ENCODE measurements at places on chromosomes 11 and 22.
A peak's percentile ranks its signal among the peaks of the same experiment; 100 is the strongest.

GRCh38 chr11:69941546-69942332 is 122.5 kb upstream of the FGF3 start:
- no peak for DNase-seq

- no peak for DNase-seq
These were observed 13.2 kb downstream of the PLEKHA7 start for GRCh38 chr11:17000987-17001386.

- no peak for DNase-seq
These were observed 77.9 kb downstream of the SIK3 start for GRCh38 chr11:117020287-117020686.

DNA sequence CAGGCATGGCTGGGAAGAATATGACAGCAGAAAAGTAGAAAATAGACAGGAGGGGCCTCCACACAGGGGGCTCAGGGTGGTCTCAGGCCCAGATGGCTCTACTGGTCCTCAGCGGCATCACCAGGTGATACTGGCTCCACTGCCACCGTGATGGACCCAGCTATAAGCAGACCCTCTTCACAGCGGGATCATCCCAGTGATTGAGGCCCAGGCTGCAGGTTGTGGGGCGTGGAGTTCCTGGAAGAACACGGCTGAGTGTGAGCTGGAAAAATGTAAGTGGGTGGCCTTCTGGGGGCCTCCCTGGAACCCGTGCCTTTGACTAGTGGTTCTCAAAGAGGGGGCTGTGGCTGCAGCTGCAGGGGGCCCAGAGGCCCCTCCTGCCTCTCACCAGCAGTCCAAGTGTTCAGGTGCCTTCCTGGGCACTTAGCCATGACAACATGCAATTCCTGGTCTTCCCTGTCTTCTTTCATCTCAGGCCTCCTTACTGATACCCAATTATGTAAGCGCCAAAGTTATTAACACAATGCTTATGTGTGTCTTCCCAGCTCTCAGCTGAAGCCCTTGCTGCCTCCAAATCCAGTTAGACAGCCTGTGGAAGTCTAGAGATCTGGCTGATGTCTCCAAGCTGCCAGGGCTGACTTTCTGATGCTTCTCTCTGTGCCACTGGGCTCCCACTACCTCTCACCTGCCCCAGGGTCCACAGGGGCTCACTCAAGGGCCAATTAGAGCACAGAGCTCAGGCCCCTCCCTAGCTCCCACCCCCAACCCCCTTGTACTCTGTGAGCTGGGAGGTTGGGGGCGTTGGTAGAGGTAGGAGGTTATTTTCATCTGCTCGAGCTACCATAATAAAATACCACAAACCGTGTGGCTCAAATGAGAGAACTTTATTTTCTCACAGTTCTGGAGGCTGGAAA is 110.1 kb upstream of the LMO1 start:
- DNase-seq: no peak

DNA sequence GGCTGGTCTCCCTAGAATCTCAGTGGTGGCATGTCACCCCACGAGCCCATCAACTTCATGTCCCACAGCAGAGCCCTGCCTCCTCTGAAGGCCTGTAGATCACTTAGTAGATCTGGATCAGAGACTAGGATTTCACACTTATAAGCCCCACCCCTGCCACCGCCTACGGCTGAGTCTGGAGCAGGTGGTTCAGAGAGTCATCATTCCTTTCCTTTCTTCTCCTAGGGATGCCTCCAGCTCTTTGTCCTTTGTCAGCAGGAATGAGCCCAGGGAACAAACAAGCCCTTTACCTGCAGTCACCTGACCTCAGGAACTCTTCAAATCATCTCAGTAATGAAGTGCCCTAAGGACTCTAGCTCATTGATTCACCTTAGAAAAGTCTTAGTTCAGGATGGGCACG is 37.8 kb downstream of the SCGB1A1 start:
- no peak for DNase-seq

GRCh38 chr11:40401132-40401853 is 1058.2 kb downstream of the LRRC4C start:
- no peak for DNase-seq

- DNase-seq: no peak
These were observed 82.2 kb downstream of the PISD start for GRCh38 chr22:31579835-31580242.

- no peak for DNase-seq
These were observed 130.3 kb downstream of the BUD13 start for GRCh38 chr11:116642481-116642880.

GRCh38 chr11:115555336-115556090 is 51.3 kb upstream of the CADM1 start:
- no peak for DNase-seq

DNA sequence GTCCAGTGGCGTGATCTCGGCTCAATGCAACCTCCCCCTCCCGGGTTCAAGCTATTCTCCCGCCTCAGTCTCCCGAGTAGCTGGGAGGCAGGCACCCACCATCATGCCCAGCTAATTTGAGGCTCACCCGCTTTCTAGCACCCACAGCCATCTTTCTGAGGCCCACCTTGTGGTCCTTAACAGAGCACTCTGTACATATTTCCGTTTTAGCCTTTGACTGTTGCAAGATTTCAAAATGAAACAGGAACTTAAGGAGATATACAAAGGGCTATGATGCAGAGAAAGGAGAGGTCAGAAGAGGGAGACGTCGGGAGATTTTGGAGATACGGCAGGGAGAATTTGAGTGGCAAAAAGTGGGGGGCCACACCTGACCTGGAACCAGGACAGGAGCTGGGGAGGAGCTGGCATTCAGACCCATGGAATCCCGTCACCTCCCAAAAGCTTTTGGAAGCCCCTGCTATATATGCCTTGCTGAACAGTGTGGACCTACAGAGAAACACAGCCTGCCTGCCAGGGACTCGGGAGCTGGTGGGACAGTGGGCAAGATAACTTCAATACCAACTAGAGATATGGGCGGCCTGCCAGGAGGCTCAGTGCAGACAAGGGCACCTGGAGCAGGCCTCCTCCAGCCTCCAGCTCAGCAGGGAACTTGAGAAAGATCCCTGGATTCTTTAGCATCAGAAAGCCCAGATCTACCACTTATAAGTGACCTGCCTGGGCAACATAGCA is 8.0 kb upstream of the CLCF1 start:
- no peak for DNase-seq

DNA sequence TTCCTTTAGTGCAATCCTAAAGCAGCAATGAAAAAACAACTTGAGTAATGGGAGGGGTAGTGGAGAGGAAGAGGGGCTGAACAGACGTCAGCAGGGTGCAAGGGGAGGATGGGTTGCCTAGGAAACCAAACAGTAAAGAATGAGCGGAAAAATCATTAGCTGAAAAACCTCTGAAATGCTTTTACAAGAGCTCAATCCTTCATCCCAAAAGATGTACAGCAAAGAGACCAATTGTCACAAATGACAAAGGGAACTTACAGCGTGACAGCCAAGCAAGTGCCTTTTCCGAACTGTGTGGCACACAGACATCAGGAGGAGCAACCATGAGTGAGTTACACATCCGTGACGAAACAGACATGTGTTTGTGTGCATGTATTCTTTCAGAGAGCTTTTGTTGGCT is 104.6 kb downstream of the SIK3 start:
- DNase-seq: peak; percentile 42

GRCh38 chr22:40716116-40716515 is 36.8 kb downstream of the MCHR1 start:
- no peak for DNase-seq

DNA sequence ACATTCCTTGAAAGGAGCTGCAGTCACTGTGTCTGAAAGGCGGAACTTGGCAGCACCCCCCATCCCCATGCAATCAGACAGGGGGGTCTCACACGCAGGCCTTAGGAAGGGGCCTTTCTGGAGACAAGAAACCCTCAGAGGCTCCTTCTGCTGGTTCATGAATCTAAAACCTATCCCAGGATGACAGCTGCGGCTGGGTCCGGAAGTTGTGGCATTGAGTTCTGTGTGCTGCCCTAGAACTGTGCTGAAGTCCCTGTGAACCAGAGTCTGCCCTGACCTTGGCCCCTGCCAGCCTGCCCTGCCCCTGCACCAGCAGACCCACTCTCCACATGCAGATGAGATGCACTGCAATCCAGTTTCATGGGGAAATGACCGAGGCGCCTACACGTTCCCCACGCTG is 268.0 kb downstream of the CTTN start:
- DNase-seq: no peak

DNA sequence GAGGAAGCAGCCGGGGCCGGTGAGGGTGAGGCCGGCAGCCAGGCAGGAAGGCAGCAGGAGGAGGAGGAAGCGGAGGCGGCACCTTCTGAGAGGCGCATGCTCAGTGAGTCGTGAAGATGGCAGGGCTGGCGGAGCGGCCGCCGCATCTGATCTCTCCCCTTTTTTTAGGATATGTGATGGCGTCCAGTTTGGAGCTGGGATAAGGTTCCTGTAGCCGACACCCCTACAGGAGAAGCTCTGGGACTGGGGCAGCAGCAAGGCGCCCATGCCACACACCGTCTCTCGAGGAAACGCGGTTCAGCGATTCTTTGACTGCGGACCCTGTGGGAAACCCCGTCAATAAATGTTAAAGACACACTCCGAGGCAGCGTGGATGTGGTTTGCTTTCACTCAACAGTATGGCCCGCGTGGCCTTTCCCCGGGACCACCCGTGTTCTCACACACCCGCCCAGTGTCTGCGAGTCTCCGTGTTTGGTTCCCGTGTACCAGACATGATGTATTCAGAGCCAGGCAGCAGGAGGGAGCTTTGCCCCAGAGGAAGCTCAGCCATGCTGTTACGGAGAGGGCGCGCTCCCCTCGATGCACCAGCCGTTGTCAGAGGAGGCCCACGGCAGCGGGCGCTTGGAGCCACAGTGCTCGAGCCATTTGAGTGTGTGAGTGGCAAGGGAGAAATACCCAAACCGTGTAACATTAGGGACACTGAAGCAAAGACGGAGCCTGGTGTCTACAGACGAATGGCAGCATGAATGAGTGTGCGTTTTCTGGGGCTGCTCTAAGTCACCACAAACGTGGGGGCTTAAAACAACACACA is 27.7 kb upstream of the PARVB start:
- peak; percentile 51 for DNase-seq

DNA sequence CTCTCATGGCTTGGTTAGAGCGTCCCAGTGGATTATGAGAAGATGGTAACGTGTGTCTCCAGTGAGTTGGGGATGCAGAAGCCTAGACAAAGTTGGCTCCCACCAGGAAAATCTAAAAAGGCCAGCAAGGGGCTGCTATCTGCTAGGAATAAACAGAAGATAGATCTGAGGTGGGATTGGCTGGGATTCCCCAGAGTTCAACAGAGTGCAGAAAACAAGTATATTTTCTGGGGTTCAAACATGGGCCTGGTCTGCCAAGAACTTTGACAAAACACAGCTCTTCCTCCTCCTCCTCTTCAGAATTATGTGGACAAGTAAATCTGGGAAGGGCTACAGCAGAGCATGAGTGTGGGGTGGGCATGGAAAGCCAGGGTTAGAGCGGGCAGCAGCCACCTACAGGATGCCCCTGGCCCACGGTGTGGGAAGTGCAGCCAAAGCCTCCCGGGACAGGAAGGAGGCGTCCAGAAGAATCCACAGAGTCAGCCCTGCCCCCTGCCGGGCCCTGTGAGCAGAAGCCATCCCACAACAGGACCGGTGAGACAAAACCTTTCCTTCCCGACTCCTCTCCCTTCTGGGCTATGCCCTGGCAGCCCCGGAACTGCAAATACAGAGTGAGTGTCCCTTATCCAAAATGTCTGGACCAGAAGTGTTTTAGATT is 67.1 kb downstream of the CD82 start:
- peak; percentile 17 for DNase-seq

DNA sequence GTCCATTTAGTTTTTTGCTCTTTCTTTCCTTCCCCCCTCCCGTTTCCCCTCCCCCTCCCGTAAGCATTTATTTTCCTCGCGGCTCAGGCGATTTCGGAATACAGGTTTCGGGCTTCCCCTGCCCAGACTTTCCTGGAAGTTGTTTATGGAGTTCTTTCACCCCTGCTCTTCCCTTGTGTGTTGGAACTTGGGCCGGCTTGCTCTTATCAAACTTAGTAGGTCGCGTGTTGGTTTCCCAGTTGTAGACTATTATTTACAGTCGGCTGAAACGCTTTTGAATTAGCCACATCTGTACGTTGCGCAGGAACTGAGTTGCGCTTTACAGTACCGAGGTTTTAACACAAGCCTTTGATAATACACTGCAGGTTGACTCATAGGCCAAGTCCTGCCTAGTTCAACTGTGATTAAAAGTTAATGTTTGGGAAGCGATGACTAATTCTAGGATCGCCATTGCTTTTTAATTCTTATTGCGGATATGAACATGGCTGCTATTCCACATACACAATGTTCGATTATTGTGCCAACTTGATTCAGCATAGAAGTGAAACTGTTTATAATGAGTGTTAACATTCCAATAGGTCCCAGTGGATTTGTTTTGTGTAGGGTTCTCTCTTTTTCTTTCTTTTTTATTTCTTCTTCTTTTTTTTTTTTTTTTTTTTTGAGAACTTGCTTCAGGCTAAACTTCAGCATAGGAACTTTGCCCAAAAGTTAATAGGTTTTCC is 1.7 kb downstream of the YAP1 start:
- DNase-seq: no peak

DNA sequence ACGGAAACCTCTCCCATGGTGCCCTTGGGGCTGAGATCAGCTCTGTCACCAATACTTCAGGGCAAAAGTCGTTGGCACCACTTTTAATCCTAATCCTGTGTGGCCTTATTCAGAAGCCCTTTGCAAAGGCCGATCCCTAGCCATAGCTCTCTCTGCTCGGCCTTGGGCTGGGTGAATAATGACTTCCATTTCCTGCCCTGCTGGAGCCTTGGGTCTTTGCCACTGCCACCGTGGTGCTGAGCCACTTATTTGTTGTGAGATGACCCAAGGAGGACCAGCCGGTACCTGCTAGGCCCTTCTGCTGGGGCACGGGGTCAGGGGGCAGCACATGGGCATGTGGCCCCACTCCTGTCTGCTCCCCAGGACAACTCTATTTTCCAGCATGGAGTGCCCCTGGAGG is 188.2 kb downstream of the ST3GAL4 start:
- no peak for DNase-seq

- peak; percentile 81 for DNase-seq
These were observed 6.0 kb upstream of the CCDC188 start for GRCh38 chr22:20156611-20157429.

GRCh38 chr11:16933756-16934603 is 80.2 kb downstream of the PLEKHA7 start:
- no peak for DNase-seq

DNA sequence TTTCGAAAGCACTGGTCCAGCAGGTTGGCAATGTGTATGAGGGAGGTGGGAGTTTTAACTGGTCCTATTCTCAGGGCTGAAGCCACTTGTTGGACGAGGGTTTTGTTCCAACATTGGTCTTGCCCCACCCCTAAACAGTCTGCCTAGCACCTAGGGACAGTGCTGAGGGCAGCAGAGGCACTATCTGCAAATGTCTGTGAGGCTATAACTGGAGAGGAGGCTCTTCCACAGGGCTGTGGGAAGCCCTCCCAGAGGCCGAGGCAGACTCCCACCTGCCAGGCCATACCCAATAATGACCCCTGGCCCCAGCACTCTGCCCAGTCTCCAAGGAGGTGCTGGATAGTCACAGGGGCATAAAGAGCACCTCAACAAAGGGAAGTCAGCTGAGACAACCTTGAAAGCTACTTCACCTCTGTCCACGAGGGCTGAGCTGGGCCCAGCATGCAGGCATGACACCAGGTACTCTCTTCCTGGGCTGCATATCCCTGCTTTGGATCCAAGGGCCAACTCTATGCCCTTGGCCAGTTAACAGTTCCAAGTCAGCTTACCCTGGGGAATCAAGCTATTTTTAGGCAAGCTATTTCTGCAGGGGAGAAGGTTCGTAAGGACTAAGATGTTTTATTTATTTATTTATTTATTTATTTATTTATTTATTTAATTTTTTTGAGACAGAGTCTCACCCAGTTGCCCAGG is 40.2 kb upstream of the SLC25A1 start:
- no peak for DNase-seq

Data from T follicular helper cell (primary cell).